ENCODE measurements at places on chromosomes 16 and 17.

DNA sequence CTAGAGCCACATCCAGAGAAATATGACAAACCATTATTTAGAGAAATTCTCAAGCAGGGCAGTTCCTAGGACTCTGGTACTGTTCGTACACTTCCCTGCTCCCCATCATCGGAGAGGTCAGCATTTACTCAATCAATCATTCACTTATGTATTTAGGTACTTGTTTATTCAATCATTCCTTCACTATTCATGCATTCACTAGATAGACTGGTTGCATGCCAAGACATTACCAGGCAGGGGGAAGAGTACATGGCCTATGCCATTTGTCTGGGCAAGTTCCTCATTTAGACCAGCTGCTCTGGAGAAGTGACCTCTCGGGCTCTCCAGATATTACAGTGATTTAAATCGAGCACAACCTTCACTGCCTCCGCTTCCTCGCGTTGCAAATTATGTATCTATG is 603.4 kb downstream of the KCNJ2 start:
- no peak for DNase-seq

- peak; percentile 59 for DNase-seq
Observed at GRCh38 chr17:1180958-1181752, 1.4 kb upstream of the ABR start.

GRCh38 chr16:79607587-79607986 is 7.0 kb upstream of the MAF start:
- no peak for DNase-seq

DNA sequence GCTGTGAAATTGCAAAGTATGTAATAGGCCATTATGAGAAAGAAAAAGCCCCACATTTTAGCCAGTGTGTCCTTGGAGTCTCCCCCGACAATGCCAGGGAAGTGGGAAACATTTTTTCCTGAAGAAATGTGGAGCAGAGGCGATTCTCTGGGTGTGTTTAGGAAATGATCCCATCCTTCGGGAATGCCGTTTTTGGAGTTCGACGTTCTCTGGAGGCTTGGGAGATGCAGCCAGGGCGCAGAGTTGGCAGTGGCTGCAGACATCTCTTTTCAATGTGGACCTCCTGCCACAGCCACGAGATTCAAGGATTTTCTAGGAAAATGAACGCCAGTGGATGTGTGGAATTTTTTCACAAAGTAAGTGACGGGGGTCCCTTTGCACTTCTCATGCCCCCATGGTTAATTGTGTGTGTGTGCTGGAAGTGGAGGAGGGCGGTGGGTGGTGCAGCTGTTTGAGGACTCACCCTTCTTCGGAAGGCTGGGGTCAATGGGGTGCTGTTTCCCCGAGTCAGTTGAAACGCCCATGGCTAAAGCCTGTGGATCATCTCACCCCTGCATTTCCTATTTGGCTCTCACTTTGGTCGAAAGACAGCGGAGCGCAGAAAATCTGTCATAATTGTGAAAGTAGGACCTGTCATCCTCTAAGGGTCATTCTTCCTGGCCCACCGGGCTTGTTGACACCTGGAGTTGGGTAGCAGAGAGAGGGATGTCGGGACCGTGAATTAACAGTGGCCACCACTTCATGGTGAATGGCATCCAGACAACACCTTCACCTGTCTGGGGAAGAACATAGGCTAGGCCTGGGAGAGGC is 73.2 kb downstream of the CMIP start:
- DNase-seq, result no peak
